Substantia nigra (tissue), 51 donors: ENCODE measurements at places on chromosomes 2 and 18.

DNA sequence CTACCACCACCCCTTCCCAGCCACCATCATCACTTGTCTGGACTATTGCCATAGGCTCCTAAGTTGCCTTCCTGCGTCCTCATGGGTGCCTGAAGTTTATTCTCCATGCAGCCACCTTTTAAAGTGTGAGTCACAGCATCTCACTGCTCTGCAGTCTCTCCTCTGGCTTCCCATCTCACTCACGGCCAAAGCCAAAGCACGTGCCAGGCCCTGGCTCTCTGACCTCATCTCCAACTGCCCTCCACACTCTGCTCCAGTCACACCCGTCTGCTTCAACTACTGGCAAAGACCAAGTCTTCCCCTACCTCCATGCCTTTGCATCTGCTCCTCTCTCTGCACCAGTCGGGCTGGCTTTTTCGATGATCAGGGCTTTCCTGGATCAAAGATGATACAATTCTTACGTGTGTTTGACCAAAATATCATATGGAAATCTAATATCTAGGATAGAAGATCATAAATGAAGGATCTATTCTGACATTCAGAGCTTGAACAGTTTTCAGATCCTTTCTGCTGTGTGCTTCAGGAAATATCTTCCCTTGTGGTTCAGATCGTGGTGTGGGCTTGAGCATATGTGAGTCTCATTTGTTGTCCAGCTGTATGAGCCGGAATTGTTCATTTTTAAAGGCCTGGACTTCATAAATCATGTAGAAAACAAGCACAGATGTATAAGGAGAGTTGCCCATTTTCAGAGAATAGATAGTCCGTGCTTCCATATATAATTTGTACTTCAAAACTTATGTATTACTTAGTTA, 175.6 kb downstream of the PRKCE start:
- no peak for DNase-seq

- no peak for DNase-seq
Measured at GRCh38 chr2:10688921-10689807, 611 bp downstream of the NOL10 start.

- no peak for DNase-seq
Measured at GRCh38 chr2:151668737-151669136, 65.5 kb downstream of the NEB start.

DNA sequence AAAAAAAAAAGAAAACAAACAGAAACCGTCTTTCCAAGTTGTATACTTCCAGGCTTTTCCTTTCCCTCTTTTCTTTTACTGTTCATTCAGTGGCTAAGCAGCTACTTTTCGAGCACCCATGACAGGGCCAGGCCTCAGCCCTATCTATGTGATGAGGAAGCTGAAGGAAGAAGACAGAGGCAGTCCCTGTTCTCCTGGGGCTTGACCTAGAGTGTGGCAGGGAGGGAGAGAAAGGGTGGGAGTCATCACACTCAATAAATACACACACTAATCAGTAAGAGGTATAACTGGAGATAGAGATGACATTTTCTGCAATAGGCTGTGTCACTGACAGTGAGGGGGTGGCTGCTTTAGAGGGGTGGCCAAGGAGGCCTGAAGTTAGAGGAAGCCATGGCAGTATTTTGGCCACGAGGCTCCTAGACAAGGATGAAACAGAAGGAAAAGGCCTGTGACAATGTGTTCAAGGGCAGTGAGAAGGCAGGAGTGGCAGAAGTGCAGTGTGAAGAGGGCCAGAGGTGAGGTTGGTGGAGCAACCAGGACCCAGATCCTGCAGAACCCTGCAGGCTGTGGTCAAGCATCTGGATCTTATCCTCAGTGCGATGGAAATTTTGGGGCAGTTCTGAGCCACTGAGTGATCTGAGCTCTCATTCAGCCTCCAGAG, 131.8 kb upstream of the TTC39C start:
- no peak for DNase-seq

- DNase-seq = no peak
Measured at GRCh38 chr2:216385478-216385877, 13.2 kb upstream of the MARCHF4 start.

DNA sequence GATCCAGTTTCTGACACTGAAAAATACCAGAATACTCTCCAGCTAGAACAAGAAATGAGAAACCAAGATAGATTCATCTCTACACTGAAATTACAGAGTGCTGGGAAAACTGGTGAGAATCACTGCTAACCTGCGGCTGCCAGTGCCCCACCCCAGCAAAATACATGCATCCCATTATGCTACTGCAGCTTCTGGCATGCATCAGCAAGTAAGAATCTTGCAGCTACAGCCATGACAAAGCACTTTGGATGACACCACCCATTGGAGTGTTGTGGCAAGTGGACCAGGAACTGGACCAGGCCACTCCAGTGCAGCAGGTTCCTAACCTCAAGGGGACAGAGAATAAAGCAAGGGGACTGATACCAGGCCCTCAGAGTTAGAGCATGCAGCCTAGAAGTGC, 378.8 kb upstream of the ETAA1 start:
- DNase-seq = no peak

- no peak for DNase-seq
Measured at GRCh38 chr18:58455314-58456188, 173.3 kb downstream of the ALPK2 start.

DNA sequence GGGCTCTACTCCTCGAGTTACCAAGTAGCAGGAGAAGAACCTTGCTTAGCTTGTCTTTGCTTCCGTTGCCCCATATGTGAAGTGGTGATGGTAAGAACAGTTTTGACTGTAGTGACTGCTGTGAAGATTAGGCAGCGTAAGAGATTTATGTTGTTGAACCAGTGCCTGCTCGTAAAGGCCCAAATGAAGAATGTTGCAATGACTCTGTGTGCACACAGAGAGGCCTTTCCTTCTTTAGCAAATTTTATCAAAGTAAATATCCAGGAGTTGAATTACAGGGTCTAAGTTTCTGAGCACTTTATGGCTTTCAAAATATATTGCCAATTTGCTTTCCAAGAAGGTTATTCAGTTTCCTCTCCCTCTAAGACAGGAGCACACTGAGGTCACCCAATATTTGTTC, 14.5 kb downstream of the NTSR2 start:
- no peak for DNase-seq

DNA sequence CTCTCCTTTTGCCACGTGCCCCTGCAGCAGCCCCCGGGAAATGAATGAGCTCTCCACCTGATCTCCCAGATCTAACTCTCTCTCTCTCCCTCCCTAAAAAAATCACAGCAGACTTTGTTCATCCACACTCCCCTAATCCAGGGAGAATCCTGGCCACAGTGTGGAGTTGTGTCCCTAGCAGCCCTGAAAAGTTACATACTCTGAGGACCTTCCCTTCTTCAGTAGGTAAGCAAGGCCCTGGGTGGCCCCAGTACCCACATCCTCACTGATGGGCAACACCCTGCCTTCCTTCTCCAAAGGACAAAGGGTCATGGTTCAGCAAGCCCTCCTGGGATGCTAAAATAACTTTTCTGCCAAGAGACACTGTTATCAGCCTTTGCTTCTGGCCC, 76.9 kb upstream of the GLI2 start:
- no peak for DNase-seq

DNA sequence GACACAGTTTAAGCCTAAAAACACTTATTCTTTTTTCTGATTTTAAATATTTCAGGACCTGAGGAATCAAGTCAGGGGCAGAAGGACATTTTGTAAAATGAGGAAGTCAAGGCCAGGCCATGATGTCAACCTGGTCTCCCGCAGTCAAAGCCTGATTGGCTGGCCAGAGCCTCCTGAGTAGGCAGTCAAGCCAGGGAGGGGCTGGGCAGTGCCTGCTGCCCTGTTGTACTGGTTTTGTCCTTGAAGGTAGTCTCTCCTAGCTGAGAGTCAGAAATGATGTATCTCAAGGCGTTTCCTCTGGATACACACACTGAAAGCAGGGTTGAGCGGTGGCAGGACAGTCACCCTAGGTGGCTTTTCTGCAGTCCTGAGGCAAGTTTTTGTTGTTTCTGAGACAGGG, 19.8 kb downstream of the CCT7 start:
- no peak for DNase-seq

GRCh38 chr2:68878753-68879152, 7.6 kb upstream of the BMP10 start:
- no peak for DNase-seq

GRCh38 chr2:195395362-195395761, 261.7 kb upstream of the SLC39A10 start:
- DNase-seq = no peak

GRCh38 chr2:10303181-10303693, 533 bp downstream of the HPCAL1 start:
- DNase-seq = peak; percentile 52

DNA sequence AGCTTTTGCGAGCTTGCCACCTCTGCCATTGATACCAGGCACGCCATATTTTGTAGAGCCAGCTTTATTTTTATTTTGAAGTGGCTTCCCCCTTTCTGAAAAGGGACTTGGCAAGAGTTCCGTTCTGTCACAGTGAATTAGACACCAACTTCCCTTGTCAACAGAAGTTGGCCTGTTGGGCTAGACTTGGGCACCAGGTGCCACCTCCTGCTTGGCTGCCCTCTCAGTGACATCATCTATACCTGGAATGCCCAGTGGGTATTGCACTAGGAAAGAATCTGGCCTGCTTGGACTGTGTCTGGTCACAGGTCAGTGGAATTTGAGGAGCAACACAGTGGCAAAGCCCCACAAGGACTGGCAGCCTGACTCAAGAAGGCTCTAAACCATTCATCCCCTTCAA, 101.0 kb downstream of the BCL2L11 start:
- no peak for DNase-seq

- DNase-seq = no peak
Measured at GRCh38 chr2:230693411-230693810, 19.2 kb upstream of the CAB39 start.

DNA sequence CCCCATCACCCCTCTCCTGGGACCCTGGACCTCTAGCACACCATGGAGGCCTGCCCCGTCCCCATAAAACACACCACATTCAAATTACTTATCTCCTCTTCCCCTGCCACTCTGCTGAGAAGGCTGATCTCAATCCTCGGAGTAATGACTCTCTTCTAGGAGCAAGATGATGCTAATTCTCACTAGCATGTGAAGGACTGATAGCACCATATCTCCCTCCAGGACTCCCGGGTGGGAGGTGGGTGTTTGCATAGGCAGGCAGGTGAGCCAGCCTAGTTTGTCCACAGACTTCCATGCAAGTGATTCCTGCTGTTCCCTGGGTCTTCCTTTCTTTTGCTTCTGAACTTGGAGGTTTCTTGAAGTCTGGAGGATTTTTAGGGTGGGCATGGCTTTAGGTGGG, 40.5 kb downstream of the HPCAL1 start:
- DNase-seq = no peak

GRCh38 chr2:119584469-119584868, 40.2 kb downstream of the CFAP221 start:
- DNase-seq = no peak

DNA sequence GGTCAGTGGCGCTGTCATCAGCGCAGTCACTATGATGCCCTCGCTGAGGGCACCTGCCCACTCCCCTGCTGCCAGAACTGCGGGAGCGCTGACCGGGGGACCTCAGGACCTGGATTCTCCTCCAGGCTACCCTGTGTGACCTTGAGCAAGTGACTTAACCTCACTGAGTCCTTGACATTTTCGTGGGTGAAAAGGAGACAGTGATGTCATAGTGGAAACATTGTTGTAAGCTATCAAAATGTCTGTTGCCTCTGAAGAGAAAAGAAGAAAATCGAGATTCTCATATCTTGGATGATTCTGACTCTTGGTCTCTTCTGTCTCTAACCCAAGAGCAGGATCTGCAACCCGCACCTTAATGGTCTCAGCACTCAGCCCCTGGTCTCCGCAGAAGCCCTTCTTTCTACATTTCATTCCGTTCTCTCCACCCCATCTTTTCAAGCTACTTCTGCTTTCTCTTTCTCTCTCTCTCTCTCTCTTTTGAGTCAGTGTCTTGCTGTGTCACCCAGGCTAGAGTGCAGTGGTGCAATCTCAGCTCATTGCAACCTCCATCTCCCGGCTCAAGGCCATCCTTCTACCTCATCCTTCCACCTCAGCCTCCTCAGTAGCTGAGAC, 978 bp upstream of the TUBA4A start:
- no peak for DNase-seq

GRCh38 chr2:127104881-127105655, 1.9 kb downstream of the BIN1 start:
- no peak for DNase-seq
